Jurkat, Clone E6-1 (cell line): ENCODE measurements at places on chromosomes 12 and 14.

- no peak for DNase-seq
Measured at GRCh38 chr14:24063263-24063836, 8.0 kb upstream of the CPNE6 start.

DNA sequence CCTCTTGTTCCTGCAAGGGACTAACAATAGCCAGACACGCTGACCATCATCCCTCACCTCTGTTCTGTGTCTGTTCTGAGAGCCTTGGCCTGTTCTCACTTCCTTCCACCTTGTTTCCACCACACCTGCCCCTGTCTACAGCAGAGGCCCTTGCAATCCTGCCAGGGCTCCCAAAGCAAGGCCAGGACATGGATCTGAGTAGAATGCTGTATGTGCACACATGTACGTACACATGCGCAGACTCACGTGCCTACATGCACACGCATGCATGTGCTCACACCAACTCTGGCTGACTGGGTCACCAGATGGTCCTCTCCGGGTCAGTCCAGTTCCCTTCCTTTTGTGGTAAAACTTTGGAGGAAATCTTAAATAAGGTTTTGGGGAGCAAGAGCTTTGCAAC lies 133.0 kb upstream of the C14orf180 start:
- DNase-seq, result no peak

- no peak for DNase-seq
Measured at GRCh38 chr14:103634156-103634555, 5.1 kb downstream of the KLC1 start.

GRCh38 chr14:31440280-31440679 lies 17.0 kb downstream of the DTD2 start:
- no peak for DNase-seq

GRCh38 chr14:103316721-103317121 lies 17.3 kb upstream of the EIF5 start:
- DNase-seq, result no peak

GRCh38 chr12:75964150-75964549 lies 67.4 kb downstream of the PHLDA1 start:
- no peak for DNase-seq

GRCh38 chr12:51362747-51363342 lies 16.4 kb upstream of the CELA1 start:
- no peak for DNase-seq

- no peak for DNase-seq
Measured at GRCh38 chr12:27177706-27178105, 66.4 kb upstream of the STK38L start.

- no peak for DNase-seq
Measured at GRCh38 chr12:104963757-104964156, 5.7 kb upstream of the SLC41A2 start.

DNA sequence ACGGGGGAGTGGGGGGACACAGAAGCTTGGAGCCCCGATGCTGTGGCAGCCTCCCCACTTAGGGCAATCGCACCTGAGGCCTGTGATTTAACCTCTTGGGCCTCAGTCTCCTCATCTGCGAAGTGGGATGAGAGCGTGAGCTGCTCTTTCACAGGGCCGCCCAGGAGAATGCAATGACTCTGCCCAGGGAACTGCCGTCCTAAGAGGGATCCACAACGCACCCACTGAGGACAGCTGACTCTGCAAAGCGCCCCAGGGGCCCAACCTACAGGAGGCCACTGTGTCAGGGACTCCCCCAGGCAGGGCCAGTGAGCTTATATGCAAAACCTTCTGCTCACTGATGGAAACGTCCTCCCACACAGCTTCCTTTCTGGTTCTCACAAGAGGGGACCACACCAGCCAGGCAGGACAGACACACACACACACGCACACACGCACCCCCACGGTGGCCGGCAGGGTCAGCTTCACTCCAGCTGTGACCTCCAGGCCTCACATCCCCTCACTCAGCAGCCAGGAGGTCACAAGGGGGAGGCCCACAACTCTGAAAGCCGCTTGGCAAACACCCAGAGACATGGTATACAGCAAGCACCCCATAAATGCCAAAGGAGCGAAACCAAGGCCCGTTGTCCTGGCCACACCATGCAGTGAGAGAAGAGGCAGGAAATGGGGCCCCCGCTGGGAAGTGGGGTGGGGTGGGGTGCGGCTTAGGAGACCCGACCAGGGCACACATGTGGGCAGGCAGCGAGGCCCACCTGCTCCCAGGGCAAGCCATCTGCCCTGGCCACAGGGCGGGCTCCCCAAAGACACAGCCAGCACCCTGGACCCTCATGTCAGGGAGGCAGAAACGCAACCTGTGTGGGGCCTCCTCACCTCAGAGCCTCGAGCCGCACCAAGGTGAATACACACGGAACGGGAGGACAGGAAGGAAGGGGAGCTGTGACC lies 73.3 kb downstream of the NCOR2 start:
- DNase-seq, result no peak

DNA sequence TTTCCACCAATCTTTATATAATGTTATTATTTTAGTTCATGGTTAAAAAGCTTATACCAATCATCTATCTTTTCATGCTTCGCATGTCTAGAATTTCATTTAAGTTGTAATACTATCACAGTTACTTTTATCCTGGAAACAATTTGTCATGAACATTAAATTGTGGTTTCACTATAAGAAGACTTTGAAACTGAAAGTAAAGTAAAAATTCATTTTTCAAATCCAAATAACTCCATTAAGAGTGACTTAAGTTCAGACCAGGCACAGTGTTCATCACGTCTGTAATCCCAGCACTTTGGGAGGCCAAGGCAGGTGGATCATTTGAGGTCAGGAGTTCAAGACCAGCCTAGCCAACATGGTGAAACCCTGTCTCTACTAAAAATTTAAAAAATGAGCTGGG lies 12.4 kb downstream of the ESR2 start:
- no peak for DNase-seq

GRCh38 chr12:24562771-24563431 lies 386.0 kb downstream of the BCAT1 start:
- no peak for DNase-seq

- no peak for DNase-seq
Measured at GRCh38 chr14:81066672-81067071, 111.3 kb downstream of the TSHR start.

DNA sequence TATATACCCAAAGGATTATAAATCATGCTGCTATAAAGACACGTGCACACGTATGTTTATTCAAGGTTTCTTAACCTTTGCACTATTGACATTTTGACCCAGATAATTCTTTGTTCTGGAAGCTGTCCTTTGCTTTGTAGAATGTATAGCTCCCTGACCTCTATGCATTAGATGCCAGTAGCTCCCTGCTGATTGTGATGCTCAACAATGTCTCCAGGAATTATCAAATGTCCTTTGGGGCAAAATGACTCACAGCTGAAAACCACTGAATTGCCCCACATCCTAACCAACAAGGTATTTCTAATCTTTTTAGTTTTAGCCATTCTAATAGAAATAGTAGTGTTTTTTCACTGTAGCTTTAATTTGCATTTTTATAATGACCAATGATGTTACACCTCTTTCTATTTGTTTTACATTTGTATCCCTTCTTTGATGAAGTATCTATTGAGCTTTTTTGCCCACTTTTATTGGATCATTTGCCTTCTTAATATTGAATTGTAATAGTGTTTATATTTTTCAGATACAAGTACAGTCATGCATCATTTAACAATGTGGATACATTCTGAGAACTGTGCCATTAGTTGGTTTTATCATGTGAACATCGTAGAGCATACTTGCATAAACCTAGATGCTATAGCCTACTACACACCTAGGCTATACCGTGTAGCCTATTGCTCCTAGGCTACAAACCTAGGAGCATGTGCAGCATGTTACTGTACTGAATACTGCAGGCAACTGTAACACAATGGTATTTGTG lies 10.4 kb upstream of the NOPCHAP1 start:
- DNase-seq, result no peak

DNA sequence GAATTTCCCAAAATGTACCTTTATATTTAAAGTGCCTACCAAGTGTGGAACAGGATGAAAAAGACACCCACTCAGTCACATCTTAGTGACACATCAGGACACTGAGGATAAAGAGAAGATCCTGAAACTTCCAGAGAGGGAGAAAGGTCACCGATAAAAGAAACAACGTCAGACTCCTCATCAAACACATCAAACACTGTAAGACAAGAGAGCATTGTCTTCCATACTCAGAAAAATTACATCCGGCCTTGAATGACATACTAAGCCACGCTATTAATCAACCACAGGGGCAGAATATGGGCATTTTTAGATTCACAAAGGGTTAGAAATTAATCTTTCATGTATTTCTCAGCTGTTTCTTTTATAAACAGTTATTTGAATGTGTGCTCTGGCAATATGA lies 490.3 kb downstream of the APAF1 start:
- DNase-seq, result no peak

DNA sequence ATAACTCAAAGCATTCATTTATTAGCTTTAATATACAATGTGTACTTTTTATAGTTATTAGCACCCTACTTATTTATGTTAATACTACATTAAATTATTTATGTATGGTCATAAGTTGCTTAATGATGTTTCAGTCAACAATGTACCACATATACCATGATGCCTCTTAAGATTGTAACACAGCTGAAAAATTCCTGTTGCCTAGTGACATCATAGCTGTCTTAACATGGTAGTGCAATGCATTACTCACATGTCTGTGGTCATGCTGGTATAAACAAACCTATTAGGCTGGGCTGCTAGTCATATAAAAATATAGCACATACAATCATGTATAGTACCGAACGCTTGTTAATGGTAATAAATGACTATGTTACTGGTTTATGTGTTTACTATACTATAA lies 120.4 kb downstream of the ANO6 start:
- no peak for DNase-seq

DNA sequence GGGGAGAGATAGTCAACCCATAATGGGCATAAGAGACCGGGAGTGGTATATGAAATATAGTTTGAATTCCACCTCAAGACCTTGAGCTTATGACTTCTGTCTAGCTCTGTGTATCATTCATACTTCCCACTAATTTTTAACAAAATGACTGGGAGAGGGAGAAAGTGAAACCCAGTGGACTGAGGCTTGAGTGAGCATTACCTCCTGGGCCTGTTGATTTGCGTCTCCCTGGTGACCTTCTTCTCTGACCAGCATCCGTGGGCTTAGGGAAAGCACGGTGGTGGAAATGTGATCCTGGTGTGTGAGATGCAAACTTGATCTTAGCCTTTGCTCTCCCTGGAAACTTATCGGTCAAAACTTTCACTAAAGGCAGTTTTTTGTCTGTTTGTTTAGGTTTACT lies 207.9 kb upstream of the BCL2L14 start:
- DNase-seq, result no peak

GRCh38 chr12:9361879-9362326 lies 153.7 kb upstream of the PZP start:
- DNase-seq, result no peak

GRCh38 chr12:114447799-114448617 lies 42.1 kb upstream of the TBX5 start:
- no peak for DNase-seq

GRCh38 chr12:129854591-129854990 lies 49.2 kb downstream of the TMEM132D start:
- DNase-seq, result no peak

DNA sequence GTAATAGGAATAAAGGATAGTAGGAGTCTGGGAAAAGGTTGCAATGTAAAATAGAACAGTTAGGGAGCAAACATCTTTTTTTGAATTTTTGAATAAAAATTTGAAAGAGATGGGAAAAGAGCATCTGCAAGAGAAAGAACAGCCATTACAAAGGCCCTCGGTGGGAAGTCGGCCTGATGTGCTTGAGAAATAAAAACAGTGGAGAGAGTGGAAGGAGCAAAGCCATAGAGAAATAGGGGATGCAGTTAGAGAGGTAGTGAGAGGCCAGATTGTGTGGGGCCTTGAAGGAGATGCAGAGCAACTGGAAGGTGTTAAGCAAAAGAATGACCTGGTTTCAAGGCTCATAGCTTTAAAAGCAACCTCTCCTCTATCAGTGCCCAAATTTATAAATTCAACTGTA lies 409.8 kb downstream of the RERGL start:
- DNase-seq, result no peak

DNA sequence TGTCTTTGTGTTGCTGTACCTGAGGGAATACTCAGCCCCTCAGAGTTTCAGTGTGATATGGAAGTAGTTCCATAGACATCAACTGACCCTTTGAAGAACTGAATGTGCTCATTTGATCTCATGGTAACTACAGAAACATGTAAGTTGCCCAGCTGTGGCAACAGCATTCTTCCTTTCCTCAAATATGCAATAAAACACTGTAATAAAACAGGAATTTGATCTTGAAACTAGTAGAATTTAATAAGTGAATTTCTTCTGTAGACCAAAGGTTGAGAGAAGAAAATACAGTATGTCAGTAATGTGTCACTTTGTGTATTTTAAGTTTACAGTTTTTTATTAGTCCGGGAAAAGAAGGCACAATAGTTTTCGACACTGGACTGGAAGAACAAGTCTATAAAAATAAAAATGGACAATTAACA lies 31.9 kb downstream of the KCTD10 start:
- no peak for DNase-seq

DNA sequence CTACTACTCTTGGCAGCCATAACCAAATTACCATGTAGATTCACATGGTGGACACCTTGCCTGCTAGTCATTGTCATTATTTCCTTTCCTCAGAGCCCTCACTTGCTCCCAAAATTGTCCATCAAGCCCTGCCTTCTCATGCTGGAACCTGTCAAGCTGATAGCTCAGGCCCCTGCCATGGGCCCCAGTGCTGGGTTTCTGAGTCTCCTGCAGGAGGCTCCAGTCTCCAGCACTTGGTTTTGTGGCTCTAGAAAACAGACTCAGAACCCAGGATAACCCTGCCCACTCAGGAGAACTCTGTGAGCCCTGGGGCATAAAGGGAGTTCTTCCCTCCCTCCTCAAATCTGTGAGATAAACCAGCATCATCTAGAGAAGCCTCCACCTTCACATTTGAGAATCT lies 10.8 kb downstream of the KRT71 start:
- no peak for DNase-seq

GRCh38 chr12:116064493-116064892 lies 213.0 kb downstream of the MED13L start:
- no peak for DNase-seq

- DNase-seq, result no peak
Measured at GRCh38 chr14:54839701-54840119, 62.9 kb downstream of the GCH1 start.

DNA sequence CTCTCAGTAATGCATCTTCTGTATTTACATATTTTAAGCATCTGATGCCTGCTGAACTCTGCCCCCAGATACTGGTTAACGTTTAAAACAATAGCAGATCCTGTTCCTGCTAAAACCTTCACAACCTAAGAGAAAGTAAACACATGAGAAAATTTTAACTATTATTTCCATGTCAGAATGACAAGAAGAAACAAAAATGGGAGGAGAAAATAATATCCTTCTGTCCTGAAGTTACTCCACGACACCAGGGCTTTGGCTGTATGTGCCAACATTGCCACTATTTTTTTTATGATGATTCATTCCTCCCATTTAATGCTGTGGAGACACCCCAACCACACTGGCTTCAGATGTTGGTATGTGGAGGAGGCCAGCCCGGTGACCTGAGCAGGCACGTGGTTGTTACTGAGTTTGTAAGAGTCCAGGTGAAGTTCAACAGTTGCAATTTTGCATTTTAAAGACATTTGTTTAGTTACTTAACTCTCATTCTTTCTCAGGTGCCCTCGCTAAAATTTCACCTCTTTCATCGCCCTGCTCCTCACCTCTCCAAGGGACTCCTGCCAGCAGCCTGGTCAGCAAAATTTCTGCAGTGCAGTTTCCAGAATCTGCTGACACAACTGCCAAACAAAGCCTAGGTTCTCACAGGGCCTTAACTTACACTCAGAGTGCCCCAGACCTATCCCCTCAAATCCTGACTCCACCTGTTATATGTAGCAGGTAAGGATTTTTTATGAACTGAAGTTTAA lies 65.5 kb upstream of the SLCO1C1 start:
- no peak for DNase-seq
